CD4-positive, alpha-beta T cell treated with Interleukin-17A for 1 hour (primary cell): ENCODE measurements at places on chromosomes 4 and X.

DNA sequence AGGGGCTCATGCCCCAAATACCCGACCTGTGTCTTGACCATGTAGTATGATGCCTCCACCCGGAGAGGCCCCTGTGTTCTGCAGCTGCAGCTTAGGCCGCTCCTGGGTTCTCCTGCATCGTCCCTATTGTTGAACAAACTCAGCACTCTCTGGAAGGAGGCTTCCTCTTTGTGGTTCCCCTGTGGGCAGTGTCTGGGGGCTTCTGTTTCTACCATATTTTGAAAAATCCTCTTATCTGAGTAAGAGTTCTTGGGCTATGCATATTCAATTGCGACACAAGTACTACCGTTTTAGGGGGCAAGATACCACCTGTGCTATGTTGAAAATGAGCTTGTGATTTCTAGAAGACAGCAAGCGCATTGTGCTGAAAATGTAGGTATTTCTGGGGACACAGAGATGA is 276.6 kb downstream of the DHRSX start:
- no peak for DNase-seq

- DNase-seq: no peak
Observed at GRCh38 chrX:63855896-63856295, 70.9 kb upstream of the ARHGEF9 start.

- DNase-seq: peak; percentile 73
Observed at GRCh38 chr4:139530833-139531427, 25.1 kb downstream of the SETD7 start.

GRCh38 chr4:101958547-101958946 is 168.0 kb downstream of the BANK1 start:
- DNase-seq: no peak

- DNase-seq: no peak
Observed at GRCh38 chrX:121931567-121931966, 884.2 kb downstream of the GLUD2 start.

DNA sequence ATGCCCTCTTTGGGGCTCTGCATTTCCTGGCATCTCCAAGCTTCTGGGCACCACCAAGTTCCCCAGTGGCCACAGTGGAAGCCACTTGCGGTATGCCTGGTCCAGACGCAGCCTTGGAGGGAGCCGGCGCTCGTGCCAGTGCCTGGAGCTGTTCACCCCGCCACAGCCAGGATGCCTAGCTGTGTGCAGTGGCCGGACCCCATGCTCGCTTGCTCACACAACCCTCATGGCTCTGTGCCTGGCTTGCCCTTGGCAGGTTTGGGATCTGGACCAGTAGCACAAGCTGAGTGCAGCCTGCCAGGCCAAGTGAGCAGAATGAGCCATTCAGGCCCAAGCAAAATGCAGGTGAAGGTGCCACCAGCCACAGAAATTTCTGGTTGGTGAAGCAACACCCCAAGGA is 283.5 kb downstream of the EVC2 start:
- no peak for DNase-seq

GRCh38 chr4:158496030-158496741 is 25.5 kb upstream of the RXFP1 start:
- DNase-seq: no peak

GRCh38 chrX:49996474-49996873 is 74.1 kb downstream of the CLCN5 start:
- no peak for DNase-seq

DNA sequence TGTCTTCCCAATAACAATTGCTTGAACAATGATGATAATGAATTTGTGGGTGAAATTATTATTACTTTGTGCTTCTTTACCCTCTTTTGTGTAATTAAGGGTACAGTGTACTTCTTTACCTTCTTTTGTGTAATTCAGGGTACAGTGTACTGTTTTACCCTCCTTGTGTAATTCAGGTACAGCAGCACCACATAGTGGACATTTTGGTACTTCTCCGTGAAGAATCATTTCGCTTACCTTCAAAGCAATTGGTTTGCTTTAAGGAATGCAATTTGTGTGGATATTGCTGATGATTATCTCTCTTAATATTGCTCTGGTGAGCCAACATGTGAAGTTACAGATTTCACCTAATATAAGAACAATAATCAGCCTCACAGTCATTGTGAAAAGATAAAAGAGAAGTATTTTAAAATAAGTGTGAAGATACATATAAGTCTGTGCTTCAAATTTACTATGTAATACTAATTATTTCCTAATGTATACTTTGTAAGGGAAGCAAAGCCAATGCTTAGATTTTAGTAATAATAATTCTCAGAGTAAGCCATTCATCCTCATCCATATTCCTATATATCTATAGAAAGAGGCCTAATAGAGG is 27.2 kb upstream of the SEC24B start:
- DNase-seq: peak; percentile 63

GRCh38 chrX:22585831-22586230 is 313.1 kb downstream of the CBLL2 start:
- no peak for DNase-seq

- no peak for DNase-seq
Observed at GRCh38 chrX:49160908-49161307, 1.6 kb upstream of the MAGIX start.

DNA sequence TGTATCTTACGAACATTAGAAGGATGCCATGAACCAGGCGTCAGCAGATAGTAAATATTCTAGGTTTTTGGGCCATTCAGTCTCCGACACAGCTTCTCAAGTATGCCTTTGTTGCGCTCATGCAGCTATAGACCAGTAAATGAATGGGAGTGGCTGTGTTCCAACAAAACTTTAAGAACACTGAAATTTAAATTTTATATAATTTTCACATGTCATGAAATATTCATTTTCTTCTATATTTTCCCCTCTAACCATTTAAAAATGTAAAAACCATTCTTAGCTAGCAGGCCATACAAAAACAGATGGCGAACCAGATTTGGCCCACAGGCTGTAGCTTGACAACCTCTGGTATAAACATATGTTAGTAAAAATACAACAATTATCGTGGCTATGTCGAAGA is 151.8 kb upstream of the KIT start:
- DNase-seq: no peak

DNA sequence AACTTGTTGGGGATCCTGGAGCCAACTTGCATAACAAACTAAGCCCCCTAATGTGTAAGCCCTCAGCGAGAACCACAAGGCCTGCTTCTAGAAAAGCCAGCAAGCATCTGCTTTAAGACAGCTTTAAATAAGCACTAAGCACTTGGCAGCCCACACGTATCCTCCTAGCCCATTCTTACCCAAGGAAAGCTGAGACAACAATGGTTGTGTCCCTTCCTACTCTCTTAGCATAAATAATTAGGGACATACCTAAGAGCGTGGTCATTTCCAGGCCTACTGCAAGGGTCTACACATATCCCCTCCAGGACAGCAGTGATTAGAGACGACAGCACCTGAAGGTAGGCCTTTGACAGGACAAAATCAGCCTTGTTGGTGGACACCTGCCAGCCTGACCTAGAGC is 322.8 kb upstream of the PPARGC1A start:
- no peak for DNase-seq

GRCh38 chr4:45663003-45663402 is 460.9 kb downstream of the GABRG1 start:
- no peak for DNase-seq

GRCh38 chr4:87543835-87544461 is 14.8 kb upstream of the SPARCL1 start:
- no peak for DNase-seq

GRCh38 chrX:13000301-13000811 is 25.4 kb downstream of the TMSB4X start:
- peak; percentile 58 for DNase-seq

DNA sequence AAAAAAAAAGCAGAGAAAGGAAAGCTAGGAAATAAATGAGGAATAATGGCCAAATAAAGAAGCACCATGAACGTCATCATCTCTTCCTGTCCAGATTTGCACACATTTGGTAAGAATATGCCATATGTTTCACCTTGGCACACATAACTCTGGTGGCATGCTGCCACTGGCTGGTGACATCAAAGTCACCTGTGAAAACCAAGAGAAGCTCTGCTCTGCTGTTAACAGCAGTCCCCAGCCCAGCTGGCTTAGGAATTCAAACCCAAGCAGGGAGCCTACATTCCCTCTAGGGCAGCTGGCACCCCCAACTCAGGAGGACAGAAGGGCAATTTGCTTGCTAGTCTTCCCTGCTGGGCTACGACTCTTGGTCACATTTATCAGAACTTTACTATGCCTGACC is 77.6 kb downstream of the RASL11B start:
- no peak for DNase-seq

GRCh38 chrX:154401045-154401799 is 3.0 kb downstream of the RPL10 start:
- peak; percentile 34 for DNase-seq

GRCh38 chr4:56414135-56414670 is 21.2 kb downstream of the PPAT start:
- DNase-seq: no peak

GRCh38 chrX:93422693-93423092 is 250.7 kb downstream of the NAP1L3 start:
- no peak for DNase-seq

DNA sequence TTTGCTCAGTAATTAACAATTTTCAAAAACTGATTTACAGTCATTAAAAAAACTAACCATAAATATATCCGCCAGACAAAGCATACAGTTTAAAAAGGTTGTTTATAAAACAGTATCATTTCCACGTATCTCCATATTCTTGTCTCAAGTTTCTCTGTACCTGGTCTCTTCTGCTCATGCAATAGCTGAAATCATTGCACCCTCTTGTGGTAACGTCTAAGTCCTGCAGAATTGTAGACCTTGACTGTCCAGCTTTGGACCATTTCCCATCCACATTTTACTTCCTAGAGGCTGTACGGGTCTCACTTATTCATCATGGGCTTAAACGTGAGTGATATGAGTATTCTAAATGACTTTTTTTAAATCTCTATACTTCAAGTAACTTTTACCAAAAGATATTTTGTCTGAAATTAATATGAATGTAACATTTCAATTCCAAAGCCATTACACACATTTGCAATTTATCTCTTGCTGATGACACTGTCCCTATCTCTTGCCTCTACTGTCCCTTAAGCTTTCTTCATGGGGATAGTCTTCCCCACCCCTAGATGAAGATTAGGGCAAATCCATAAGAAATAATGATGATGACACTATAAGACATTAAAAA is 118.5 kb downstream of the BTC start:
- peak; percentile 37 for DNase-seq

DNA sequence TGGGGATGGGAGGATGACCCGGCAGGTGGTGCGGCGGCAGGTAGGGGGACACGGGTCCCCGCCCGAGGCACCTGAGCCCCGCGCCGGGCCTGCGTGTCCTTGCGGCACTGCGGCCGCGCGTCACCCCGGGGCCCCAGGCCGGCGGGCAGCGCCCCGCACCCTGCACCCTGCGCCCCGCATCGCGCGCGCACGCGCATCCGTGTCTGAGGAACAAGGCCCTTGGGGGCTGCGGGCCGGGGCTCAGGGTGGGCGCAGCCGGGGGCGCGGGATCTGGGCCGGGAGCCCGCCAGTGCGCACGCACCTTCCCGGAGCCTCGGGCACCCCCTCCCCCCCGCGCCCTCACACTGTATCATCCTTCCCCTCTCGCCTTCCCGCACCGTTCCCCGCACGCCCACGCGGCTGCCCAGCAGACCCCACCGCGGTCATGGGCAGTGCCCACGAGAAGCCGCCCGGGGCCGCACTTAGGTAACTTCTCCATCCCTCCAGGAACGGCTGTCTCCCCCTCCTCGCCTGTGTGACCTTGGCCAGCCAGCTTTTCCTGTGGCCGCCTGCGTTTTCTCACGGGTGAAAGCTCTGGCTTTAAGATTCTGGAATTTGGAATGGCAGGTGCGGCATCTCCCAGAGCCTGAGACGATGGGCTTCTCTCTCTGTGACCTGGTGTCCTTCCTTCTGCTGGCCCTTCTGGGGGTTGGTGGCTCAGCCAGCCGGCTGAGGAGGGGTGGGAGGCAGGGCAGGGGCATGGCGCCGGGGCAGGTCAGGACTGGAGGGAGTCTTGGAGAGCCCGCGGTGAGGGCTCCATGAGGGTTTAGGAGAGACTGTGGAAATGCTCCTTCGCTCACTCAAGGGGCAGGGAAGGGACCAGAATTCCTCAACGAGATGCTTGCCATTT is 748 bp downstream of the ATP2B3 start:
- DNase-seq: no peak

- DNase-seq: peak; percentile 13
Observed at GRCh38 chr4:183600189-183600685, 58.7 kb downstream of the RWDD4 start.
